ENCODE measurements at places on chromosomes 3 and 15.

DNA sequence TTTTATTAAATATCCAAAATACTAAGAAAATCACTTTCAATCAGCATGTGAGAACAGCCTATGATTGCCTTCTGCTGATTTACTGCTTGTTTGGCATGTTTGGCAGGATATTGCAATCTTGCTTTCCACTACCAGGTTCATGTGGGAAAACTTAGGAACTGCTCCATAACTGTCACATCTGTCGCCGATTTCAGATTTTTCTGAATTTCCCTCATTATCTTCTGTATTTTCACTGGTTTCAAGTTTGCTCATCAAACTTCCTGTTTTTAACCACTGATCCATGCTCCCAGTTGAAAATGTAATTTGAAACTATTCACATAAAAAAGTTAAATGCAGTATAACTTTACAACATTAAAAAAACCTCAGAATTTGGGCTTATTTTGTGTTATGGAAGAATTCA, 93.0 kb downstream of the NFKBIZ start:
- DNase-seq, result no peak

DNA sequence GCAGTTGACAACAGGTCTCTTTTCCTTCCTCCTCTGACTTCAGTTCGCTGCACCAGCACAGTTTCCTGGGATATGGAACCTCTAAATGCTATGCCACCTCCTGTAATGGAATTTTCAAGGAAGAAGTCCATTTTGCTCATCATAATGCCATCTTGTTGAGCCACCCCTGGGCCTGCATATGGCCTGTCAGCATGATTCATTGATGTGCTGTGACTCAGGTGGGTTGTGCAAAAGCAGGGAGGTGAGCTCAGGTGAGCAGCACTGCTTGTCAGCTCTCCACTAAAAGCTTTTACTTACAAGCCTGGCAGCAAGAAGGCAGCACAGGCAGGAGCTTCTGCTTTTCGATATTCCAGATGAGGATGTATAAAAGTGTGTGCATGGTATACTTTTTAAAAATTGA, 247.1 kb upstream of the LMCD1 start:
- no peak for DNase-seq

- DNase-seq, result no peak
These were observed 8.7 kb downstream of the SEMA3F start for GRCh38 chr3:50163572-50164455.

- DNase-seq, result no peak
These were observed 20.8 kb upstream of the CNTN6 start for GRCh38 chr3:1072041-1072440.

DNA sequence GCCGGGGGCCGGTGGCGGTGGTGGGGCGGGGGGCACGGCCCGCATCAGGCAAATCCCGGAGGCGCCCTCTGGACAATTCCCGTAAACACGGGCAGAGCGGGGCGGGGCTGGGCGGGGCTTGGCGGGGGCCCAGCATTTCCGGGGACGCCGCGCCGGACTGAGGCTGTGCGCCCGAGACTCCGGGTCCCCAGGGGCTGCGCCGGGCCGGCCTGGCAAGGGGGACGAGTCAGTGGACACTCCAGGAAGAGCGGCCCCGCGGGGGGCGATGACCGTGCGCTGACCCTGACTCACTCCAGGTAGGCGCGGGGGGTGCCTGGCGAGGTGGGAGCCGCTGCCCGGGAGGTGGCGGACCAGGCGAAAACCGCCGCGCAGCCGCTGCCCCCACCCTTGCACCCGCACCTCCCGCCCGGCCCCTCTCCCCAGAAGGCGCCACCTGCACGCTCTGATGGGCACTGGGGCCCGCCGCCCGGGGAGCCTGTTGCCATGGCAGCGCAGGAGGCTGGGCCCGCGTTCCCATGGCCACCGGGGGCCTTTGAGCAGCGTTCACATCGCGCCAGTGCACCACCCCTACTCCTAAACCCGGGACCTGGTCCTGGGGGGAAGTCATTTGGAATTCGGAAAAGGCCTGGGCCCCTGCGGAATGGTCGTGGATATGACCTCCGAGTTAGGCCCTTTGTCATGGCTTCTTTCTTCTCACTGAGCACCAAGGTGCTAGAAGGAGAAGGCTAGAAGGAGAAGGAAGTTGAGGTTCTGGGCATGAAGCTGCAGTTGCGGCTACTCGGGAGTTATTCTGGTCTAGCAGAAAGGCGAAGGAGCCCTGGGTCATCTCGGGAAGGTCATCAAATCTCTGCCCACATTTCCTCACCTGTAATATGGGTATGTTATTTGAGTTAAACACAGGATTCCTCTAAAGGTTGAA, 16.1 kb upstream of the SEMA4B start:
- DNase-seq, result peak; percentile 55

GRCh38 chr3:86244905-86245304, 746.0 kb downstream of the VGLL3 start:
- no peak for DNase-seq

DNA sequence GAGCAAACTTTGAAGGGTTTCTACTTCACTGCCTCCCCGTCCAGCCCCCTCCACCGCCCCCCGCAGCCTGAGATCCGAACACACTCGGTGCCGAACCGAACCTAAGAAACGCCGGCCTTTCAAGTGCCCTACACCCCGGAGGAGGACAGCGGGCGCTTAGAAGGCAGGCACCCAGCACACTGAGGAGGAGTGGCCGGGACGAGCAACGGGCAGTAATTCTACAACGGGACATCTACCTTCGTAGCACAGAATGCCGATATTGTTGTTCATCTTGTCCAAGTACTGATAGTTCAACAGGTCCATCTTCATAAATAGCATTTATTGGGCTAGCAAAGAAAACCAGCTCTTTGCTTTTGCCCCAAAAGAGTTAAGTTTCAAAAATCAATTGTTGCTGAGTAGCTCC, 513 bp downstream of the VGLL4 start:
- peak; percentile 30 for DNase-seq

- no peak for DNase-seq
These were observed 145.3 kb downstream of the ADAMTS17 start for GRCh38 chr15:100196326-100197058.

DNA sequence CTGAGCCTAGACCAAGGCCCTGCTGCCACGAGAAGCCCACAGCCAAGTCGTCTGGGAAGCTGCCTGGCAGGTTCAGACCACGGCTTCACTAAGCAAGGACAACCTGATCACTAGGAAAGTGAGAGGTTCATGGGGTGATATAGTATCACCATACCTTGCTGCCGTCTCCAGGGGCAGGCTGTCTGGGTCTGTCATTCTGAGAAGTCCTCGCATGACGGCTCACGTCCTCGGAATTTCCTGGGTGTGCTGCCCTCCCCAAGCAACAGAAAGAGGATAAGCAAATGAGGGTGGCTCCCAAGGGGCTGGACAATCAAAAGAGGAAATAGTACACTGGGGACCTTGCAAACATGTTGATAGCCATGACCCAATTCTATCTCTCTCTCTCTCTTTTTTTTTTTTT, 207.4 kb upstream of the IGF1R start:
- DNase-seq, result no peak

- no peak for DNase-seq
These were observed 84.3 kb downstream of the TNIK start for GRCh38 chr3:171375666-171376595.

DNA sequence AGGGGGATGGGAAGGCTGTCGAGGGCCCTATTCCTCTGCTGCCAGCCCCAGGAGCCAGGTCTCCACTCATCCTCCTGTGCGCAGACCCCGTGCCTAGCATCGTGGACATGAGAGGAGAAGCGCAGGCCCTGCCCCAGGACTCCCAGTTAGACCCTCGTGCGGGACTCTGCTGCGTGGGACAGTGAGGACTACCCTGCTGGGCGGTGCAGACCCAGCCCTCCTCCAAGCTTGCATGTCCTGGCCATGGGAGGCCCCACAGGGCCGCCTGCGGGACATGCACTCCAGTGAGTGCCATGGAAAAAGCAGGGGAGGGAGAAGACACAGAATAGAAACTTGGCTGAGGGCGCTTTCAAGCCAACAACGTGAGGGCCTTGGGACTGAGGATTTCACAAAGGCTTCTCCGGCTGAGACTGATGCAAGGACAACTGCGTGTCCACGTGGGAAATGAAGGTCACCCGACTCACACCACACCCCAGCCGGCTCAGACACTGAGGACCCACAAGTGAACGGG, 62.6 kb upstream of the IQSEC1 start:
- DNase-seq, result no peak

DNA sequence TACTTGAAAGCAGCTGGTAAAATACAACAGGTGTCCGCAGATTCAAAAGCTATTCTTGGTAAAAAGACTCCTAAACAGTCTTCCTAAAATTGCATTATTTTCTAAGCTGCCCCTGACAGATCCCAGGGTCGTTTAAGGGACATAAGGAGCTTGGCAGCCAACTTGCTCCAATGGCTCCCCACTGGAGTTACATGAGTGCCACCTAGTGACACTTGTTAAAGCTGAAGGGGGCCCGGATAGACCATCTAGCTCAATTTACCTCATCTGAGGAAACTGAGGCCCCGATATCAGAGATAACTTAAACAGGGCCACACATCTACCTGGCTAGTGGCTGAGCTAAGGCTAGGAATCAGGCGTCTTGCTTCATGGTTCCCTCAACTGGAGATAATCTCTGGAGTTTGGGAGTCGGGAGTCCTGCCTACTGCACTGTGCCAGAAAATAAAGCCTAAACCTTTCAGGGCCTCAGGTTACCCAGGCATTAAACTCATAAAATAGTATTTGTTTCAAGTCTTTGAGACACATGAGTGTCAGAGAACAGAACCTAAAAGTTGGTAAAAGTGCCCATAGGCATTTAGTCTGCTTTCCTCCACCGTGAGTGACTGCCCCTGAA, 6.5 kb upstream of the TBC1D23 start:
- DNase-seq, result peak; percentile 30

DNA sequence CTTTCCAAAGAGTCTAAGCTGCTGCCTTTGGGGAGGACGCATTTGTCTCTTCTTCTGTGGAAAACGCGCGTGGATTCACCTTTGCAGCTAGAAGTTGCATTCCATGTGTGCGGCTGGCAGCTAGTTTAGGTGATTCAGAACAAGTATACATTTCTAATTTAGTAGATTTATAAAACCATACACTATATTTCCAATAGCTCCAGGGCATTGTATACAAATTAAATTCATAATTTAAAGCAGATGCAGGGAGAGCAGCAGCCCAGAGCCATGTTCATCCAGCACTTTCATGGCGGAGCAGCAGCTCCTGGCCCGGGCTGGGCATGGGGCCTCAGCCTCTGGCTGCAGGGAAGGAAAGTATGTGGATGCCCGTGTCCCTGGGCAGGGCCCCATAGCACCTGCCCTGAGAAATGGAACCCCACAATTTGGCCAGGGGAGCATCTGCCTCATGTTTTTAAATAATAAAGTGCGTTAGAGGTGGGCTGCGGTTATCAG, 42.8 kb upstream of the SEC22A start:
- no peak for DNase-seq

DNA sequence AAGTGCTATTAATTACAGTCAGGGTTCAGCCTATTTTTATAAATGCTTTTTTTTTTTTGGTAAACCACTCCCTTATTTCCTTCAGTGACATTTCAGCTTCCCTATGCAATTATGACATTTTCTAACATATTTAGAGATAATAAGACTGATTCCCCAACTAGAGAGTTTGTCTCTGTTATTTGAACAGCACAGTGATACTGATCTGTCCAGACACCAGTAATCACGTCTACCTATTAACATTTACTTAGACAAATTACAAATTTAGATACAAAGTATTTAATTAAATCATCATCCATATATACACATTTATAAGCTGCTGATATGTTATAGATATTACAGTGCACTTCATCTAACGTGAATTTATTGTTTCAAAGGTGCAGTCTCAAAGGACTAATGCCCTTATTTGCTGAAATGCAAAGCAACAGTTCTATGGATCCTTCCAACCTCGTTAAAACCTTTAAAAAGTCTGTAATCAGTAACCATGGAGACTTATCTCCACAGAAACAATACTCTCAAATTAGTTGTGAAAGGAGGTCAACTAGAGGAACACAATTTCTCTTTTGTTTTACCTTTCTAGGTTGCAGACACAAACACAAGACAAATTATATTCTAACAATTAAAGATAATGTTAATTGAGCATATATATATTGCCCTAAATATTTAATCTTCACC, 1531.1 kb downstream of the SI start:
- DNase-seq, result no peak

DNA sequence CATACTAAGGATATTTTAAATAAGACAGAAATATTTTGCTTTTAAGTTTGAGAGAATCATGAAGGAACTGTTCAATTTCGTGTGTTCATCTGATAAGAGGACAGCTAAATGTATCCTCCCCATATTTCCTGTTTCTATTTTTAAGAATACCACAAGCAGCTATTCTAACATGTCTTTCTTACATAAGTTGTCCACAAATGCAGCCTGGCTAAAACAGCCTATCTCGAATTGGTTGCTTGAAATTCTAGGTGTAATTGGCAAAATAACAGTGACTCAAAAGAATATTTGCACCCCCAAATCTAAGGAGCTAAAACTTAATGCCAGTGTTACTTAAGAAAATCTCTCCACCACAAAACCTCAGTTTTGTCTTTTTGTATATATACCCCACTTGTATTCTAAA, 35.0 kb downstream of the BTLA start:
- no peak for DNase-seq

DNA sequence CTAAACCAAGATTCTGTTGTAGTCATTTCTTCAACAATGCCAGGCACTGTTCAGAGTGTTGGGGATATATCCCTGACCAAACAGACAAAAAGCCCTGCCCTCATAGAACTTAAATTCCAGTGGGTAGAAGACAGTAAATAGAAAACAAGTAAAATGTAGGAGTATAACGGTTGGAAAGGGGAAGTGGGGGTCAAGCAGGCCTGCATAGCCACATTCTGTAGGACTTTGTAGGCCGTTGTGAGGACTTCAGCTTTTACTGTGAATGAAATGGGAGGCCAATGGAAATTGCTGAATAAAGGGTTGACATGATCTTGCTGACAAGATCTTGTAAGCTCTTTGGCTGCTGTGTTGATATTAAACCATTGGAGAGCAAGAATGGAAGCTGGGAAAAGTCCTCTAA, 1.8 kb downstream of the MRPS11 start:
- no peak for DNase-seq

DNA sequence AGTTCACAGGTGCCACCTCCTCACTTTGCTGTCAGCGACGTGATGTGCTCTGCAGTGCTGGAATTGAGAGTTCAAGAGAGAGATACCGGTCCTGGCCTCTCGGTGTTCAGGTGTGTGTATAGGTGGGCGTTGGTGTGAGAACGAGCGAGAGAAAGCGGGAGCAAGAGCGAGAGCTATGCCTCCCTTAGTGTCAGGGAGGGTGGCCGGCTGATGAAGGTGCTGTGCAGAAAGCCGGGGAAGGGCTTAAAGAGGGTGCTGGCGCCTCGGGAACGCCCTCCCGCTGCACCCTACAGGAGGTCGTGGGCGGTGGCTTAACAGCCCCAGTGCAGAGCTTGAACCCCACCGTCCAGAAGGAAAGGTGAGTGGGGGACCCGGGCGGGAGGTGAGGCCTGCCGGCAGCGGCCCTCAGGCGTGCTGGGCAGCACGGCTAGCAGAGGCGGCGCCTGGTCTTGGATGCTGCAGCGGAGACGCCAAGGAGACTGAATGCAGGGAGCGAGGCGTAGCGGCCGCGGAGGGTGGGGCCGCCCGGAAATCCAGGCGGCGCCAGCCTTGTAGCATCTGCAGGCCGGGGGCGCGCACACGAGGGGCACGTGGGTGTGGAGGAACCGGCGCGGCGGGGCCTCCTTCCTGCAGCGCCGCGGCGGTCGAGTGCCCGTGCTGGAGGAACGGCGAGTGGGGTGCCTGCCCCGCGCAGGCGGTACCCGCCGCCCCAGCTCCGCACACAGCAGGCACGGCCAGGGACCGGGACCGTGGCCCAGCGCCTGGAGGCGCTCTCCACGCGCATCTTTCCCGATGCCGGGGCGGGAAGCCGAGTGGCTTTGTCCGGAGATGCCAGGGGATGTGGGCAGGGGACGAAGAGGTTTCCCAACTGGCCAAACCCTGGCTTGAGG, 246.8 kb upstream of the TOPAZ1 start:
- DNase-seq, result peak; percentile 7
